ENCODE measurements at places on chromosomes 16 and 17.

GRCh38 chr17:40432864-40433528 is 10.3 kb upstream of the IGFBP4 start:
- DNase-seq: no peak

DNA sequence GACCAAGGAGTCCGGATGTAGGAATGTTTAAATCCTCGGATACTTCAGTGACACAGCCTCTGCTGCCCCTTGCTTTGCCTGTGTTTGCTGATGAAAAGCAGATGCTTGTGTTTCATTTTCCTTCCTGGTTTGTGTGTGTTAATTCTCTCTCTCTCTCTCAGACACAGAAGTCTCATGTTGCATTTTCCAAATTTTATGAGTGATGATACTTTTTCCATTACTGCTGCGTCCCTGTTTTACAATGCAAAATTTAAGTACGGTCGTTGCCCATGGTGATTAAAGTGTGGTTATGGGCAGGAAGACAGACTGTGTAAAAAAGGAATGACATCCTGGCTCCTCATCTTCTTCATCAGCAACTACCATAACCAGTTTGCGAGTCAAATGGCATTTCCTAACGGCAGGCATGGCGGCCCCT is 5.7 kb downstream of the RMI2 start:
- no peak for DNase-seq

DNA sequence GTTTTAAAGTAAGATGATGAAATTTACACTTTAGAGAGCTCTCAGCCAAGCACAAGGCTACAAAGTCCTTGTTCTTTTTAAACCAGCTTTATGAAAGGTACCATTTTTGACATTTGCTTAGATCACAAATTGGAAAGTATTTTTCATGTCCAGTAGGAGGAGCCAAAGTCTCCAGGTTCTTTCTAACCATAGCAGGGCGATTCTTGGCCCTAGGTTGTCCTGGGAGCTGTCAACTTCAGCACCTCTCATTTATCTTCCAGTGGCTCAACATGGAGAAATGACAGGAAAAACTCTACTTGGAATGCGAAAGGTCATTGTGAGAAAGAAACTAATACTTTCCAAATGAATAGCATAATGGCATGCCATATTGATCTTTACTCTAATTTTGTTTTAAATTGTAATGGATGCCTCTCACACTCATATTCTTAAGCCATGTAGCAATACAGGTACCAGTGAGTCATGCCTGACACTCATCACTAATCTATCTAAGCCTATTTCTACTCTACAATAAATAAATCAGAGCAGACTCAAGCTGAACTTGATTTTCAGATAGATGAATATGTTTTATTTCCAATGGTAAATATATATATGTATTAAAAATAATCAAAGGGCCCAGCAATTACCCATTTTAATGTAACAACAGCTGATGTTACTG is 919.1 kb upstream of the EEF2KMT start:
- DNase-seq: no peak

DNA sequence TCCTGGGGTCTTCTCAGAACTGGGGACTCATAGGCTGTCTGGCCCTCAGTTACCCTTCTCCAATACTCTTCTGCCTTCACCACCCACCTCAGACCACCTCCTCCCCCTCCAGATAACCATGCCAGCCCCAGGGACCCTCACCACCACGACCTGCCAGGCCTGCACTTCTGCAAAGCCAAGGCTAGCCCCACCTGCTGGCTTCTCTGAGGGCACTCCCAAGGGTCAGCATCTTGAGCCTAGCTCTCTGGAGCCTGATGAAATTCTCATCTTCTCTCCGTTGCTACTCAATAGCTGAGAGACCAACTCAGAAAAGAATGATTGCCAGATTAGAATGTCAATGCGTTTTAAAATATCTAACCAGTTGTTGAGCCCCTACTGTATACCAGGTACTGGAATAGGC is 56.1 kb upstream of the LYRM9 start:
- no peak for DNase-seq

GRCh38 chr17:48294020-48294805 is 135.8 kb downstream of the SKAP1 start:
- peak; percentile 8 for DNase-seq

- DNase-seq: peak; percentile 74
Observed at GRCh38 chr17:29760279-29761039, 137.7 kb upstream of the CORO6 start.

DNA sequence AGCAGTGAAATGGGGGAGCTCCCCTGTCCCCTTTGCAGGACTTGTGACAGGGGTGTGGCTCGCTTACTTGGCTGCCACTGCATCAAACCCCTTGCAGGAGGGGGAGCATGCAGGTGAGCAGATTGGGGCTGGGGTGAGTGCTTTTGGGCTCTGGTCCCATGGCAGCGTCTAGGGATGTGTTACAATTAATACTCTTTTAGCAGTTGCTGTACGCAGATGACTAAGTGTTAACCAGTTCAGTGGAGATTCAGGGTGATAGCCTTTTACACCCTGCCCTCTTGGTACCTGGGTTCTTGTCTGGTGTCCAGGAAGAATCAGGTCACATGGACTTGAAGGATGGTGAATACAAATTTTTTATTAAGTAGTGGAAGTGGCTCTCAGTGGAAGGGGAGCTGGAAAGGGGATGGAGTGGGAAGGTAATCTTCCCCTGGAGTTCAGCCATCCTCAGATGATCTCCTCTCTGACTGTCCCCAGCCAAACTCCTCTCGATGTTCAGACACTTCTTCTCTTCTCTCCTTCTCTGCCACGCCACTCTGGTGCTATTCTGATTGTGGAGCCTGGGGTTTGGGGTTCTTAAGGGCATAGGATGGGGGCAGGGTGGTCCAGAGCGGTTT is 100.1 kb downstream of the MARF1 start:
- peak; percentile 2 for DNase-seq

DNA sequence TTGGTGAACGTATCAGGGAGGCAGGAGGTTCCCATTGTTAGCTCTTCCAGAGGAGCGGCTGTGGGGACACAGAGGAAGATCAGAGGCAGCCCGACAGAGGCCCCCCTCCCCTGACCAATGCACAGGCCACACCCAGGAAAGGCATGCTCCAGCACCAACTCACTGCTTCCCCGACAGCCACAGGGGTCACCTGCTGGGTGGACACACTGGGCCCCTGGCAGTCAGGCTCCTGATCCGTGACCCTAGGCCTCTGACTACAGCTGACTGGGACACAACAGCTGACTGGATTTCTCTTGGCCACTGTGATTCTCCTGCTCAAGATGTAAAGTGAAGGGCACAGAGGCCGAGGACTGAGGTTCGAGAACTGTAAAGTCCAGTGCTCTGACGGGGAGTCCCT is 63.5 kb downstream of the IL21R start:
- no peak for DNase-seq

- no peak for DNase-seq
Observed at GRCh38 chr17:55959756-55960155, 193.5 kb upstream of the ANKFN1 start.

GRCh38 chr16:26901196-26901861 is 165.4 kb upstream of the C16orf82 start:
- no peak for DNase-seq

DNA sequence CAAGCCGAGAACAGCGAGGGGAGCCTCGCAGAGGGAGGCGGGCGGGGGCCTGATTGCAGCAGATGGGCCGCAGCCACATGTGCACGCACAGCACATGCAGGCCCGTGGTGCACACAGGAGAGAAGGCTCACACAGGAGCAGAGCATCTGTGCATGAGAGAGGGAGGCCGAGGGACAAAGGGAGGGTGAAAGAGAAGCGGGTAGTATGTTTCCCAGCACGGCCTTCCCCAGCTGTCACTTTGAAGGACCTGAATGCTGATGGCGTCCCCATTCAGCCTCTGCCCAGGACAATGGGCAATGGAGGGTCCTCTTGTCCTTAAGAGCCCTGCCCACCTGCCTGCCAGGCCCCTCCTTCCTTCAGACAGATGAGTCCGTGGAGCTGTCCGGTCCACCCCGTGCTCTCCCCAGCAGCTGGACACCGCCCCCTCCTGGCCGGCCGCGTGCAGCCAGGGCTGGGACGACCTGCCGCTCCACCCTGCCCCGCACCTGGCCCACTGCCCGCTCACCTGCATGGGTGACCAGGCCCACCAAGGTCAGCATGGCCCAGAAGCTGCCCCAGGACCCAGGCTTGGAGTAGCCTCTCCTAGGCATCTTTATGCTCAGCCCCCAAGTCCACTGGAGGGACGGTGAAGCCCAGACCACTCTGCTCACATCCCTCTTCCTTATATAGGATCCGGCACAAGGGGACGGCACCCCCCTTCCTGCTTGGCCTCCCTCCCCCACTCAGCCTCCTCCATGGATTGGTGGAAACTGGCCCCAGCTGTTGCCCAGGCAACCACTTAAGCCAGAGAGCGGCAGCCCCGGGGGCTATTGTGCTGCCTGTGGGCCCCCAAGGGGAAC is at the start of gene BTBD17:
Gene BTBD17, minus strand, starts transcription at position 639 of the 839 bp plus-strand sequence. Its CDS starts 49 bp downstream, at position 590.
- DNase-seq: peak; percentile 43

All from CD4-positive, alpha-beta T cell treated with Interleukin-12 subunit alpha and Interleukin-12 subunit beta, for 1 hour (primary cell).